ENCODE measurements at places on chromosomes 3 and 15.
A peak's percentile ranks its signal among the peaks of the same experiment; 100 is the strongest.

GRCh38 chr3:103048068-103048722 lies 613.4 kb downstream of the ZPLD1 start:
- DNase-seq, result no peak

- DNase-seq, result no peak
Observed at GRCh38 chr15:44545913-44546802, 9.2 kb downstream of the EIF3J start.

DNA sequence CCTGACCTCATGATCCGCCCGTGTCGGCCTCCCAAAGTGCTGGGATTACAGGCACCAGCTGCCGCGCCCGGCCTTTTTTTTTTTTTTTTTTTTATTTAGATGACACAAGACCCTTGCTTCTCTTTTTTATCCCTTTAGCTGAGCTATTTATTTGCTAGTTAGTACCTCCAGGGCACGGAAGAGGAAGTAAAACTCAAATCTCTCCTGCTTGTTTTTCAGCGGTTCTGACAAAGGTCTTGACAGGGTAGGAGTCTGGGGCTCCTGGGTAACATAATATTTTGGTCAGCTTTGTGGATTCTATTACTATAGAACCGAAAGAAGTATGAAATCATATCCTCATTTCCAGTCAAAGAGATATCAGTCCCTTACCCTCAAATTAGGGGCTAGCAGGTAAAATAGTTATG lies 44.0 kb upstream of the ETV5 start:
- no peak for DNase-seq

GRCh38 chr15:89293012-89293411 lies 41.6 kb downstream of the POLG start:
- no peak for DNase-seq

- no peak for DNase-seq
Observed at GRCh38 chr15:88725305-88726210, 77.7 kb upstream of the ACAN start.

DNA sequence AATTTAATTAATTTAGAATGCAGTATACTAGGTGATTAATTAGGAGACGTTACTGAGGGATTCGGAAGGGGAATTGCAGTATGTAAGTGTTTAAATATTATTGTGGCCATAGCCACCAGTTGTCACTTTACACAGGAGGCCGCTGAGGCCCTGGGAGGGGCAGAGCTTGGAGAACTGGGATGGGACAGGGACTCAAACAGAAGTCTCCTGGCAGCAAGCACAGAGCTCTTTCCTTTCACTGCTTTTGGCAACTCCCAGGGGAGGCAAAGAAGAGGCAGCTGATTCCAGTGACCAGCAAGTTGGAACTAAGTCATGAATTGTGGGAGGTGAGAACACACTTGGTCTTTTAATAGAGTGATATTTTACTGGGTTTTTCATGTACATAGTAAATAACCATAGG lies 248.6 kb downstream of the RPLP1 start:
- no peak for DNase-seq

- DNase-seq, result no peak
Observed at GRCh38 chr3:196458063-196458462, 25.8 kb upstream of the UBXN7 start.

DNA sequence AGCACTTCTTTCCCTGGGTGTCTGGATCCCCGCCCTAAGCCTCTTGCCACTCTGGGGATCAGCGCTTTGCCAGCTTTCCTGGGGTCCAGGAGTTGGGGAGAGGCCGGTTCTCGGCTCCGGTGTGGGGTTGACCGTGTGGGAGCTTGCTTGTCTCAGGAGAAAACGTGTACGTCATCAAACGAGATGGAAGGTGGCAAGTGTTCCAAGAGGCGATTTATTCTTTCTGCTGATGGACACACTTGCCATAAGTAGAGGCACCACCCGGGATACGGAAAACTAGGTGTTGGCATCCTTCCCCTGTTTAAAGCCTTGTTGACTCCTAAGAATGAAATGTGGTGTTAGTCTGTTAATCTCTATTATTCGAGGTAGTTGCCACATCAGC lies 295 bp downstream of the ZWILCH start:
- DNase-seq, result no peak

GRCh38 chr3:114104414-114104813 lies 47.9 kb downstream of the QTRT2 start:
- no peak for DNase-seq

GRCh38 chr3:185188816-185189215 lies 36.0 kb upstream of the C3orf70 start:
- DNase-seq, result no peak

DNA sequence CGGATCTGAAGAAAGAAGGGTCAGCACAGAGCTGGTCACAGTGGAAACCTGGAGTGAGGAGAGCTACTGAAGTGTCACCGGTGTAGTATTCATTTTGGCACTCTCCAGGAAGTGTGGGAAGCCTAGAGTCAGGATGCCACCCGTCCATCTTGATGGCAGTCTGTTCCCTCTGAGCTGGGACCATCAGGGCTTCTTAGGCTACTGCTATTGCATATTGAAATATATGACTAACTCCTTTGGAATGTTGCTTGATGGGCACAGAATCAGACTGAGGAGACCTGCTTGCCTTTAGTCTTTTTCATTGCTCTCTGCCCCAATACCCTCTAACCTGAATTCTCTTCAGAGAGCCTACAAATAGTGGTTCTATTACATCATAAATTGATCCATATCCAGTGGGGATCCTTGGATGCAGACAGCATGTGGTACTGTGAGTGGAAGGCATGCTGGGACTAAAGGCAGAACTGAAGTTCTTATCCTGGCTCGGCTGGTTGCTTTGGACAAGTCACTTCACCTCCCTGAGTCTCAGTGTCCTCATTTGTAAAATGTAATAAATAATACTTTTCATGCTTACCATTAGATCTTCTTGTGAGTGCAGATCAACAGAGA lies 143.5 kb downstream of the PDE8A start:
- DNase-seq, result no peak

DNA sequence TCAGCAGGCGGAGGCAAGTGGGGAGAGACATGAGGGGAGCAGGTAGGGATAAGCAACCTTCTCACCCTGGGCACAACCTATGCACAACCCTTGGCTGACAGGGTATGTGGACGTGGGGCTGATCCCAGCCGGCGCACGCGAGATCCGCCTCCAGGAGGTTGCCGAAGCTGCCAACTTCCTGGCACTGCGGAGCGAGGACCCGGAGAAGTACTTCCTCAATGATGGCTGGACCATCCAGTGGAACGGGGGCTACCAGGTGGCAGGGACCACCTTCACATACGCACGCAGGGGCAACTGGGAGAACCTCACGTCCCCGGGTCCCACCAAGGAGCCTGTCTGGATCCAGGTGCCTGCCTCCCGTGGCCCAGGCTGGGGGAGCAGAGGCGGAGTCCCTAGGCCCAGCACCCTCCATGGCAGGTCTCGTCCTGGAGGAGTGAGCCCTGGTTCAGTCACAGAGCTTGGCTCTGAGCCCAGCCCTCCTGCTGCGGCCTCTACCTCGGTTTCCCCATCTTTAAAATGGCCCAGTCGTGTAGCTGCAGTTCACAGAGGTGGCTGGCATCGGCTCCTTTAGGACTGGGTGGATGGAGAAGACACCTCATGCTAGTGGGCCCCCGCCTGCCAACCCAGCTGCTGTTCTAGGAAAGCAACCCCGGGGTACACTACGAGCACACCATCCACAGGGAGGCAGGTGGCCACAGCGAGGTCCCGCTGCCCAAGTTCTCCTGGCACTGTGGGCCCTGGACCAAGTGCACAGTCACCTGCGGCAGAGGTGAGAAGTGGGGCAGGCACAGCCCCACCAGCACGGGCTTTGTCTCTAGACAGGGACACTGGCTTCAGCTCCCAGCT lies 96.0 kb downstream of the TBC1D2B start:
- no peak for DNase-seq

GRCh38 chr15:76470691-76471090 lies 134.1 kb downstream of the ISL2 start:
- no peak for DNase-seq

DNA sequence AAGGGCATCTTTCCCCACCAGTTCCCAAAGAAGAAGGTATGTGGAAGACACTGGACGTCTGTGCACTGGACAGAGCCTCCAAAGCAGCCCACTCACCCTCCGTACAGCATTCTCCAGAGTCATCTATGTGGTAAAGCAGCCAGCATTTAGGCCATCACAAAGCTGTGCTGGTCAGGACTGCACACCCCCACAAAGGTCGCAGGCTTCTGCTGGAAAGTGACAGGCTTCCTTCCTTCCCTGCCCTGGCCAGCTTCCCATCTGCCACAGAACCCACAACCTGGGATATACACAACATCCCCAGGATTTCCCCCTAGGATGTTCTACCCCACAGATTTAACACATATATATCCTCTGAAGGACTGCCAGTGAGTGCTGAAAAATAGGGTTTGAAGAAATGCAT lies 64.6 kb upstream of the GALNT15 start:
- no peak for DNase-seq

- peak; percentile 37 for DNase-seq
Observed at GRCh38 chr3:187066228-187066995, 72.9 kb downstream of the RPL39L start.

GRCh38 chr15:52870015-52870414 lies 79.9 kb upstream of the ONECUT1 start:
- no peak for DNase-seq

GRCh38 chr3:173021547-173022185 lies 119.4 kb downstream of the SPATA16 start:
- DNase-seq, result no peak

- DNase-seq, result no peak
Observed at GRCh38 chr3:157475921-157476414, 27.2 kb downstream of the VEPH1 start.

DNA sequence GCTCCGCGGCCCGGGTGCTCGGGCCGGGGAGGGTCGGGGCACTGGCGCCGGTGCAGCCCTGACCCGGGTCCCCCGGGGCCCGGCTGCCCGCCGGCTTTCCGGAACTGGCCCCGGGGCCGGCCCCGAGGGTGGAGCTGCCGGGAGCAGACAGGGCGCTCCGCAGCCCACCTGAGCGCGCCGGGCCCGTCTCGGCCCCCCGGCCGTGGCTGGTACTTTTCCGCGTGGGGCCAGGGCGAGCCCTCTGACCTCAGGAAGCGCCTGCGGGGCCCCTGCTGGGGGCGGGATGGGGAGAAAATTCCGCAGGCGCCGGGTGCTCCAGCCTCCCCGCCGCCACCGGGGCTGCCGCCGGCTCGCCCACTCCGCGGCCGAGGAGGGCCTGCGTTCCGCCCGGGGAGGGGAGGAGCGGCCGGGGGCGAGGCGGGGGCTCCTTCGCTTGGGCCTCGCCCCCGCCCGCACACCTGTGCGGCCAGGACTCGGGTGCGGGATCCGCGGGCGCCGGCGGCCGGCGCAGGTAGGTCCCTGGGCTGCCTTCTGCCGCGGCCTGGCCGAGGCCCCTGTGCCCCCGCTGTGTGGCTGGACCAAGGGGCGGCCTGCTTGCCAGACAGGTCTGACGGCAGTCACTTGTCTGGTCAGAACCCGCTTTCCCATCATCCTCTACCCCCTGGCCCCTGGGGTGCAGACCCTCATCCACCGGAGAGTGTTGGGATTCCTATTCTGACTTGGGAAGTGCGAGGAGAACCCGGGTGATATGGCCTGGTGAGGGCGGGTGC lies 3.5 kb downstream of the FURIN start:
- no peak for DNase-seq

DNA sequence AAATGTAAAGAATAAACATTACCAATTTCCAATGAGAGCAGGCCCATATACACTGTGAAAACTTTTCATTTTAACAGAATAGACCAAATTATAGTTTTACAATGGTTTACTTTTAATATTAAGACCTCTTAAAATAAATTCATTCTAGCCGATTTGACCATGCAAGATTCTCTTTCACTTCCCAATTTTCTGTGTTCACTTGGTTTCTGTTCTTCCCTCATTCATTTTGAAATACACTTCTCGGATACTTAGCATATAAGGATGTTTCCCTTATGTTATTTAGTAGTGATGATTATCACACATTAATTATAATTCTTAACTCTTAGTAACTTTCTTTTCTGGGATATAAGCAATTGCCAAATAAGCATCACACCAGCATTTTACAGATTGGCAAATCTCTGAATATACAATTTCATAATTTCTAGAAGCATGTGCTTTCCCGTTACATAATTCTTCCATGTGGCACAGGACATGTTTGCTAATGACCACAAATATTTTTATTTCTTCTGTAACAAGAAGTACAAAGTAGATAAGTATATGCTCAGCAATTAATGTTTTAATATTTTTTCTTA lies 13.9 kb downstream of the OR5H15 start:
- no peak for DNase-seq

GRCh38 chr15:61794276-61794675 lies 266.0 kb downstream of the VPS13C start:
- DNase-seq, result no peak

DNA sequence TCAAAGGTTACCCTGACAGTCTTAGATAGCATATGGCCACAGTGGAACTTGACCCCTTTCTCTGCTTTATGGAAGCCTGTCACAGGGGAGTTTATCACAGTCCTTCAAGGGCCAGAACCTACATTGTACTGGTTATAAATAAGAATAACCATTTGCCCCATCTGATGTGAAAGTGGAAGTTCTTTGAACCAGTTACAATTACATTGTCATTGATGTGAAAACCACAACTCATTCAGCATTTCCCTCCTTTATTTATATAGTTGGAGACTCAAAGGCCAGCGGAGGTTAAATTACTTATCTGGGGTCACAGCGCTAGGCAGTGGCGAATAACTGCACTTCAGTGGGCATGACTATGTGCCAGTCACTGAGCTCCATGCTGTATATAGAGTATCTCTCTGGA lies 60.5 kb upstream of the TBC1D5 start:
- DNase-seq, result no peak

- no peak for DNase-seq
Observed at GRCh38 chr3:147940405-147941193, 531.4 kb downstream of the ZIC1 start.

DNA sequence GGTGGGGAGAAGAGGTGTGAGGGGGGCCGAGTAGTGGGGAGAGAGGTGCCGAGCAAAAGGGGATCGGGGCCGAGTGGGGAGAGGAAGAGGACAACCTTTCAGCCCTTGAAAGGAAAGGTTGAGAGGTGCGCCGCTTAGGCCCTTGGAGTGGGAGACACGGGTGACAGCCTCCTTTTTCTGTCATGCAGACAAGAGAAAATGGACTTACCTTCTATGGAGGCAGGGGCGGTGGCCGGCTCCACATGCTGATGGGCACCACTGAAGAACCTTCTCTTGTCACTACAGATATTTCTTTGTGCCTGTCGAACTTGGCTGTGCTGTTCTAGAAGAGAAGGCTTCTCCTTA lies 421 bp downstream of the KLHL18 start:
- peak; percentile 35 for DNase-seq

- no peak for DNase-seq
Observed at GRCh38 chr3:154728285-154728684, 298.3 kb upstream of the GPR149 start.
